Upper lobe of left lung (tissue), 6 donors: ENCODE measurements at places on chromosomes 7 and 10. TPM values are rescaled to one million over a fixed set of nuclear protein-coding genes. Genes with fewer than 3 reads are reported as not detected.

- DNase-seq: no peak
Observed at GRCh38 chr10:6514180-6514579, 65.9 kb downstream of the PRKCQ start.

DNA sequence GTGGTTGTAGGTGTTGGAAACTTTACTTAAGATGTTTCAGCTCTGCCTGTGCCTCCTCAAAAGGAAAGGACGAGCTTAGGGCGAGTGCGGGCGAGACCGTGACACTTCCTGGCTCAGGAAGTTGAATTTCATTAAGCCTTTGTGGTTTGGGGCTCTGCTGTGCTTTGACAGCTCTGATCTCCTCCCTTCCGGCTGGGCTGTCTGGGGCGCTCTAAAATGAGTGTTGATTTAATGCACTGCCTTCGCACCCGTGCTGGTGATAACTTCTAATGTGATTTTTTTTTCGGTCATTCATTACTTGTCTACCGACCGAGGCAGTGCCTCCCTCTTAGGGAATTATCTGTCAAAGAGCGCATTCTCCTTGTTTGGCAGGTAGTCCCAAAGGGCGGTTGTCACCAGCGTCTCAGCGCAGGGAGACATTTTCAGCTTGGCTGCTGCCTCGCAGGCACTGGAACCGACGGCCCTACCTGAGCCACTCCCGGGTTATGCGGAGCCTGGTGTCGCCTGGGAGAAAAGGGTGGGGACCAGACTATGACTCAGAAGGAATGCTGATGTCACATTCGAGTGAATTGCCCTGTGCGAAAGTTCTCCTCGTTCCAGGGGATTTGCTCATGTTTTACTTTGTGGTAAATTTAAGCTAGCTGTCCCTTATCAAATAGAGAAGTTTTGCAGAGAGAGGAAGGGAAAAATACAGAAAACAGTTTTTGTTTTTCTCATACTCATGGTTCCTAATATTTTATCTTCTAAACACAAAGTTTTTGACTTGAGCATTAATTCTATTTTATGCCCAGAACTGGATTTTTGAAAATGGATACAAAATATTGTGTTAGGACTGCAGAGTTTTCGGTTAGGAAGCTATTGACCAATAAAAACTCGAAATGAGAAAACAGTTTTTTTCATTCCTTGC is 920 bp downstream of the TES start:
- peak; percentile 84 for DNase-seq

DNA sequence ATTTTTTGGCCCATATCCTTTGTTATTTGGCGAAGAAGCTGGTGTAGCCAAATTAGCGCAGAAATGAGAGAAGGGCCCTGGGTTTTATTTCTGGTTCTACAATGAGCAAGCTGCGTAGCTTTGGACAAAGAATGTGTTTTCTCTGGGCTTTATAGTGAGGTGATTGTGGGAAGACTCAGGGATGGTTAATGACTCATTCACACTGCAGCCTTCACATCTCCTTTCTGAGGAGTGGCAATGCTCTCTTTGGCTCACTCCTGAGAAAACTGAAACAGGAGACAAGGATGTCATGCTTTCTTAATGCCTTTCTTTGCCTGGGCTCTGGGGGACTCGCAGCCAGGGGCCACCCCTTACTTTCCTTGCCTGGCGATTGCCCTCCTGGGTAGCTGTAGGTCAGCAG is 271.0 kb upstream of the PODXL start:
- DNase-seq: no peak

GRCh38 chr10:29256586-29256985 is 32.3 kb upstream of the LYZL1 start:
- DNase-seq: no peak

The COX19 gene
- total RNA-seq: 13.2 TPM
